ENCODE measurements at places on chromosomes 6 and 20.

GRCh38 chr6:21103626-21104224, 489.8 kb upstream of the SOX4 start:
- no peak for DNase-seq

- no peak for DNase-seq
Observed at GRCh38 chr6:17714177-17714576, 7.5 kb upstream of the NUP153 start.

DNA sequence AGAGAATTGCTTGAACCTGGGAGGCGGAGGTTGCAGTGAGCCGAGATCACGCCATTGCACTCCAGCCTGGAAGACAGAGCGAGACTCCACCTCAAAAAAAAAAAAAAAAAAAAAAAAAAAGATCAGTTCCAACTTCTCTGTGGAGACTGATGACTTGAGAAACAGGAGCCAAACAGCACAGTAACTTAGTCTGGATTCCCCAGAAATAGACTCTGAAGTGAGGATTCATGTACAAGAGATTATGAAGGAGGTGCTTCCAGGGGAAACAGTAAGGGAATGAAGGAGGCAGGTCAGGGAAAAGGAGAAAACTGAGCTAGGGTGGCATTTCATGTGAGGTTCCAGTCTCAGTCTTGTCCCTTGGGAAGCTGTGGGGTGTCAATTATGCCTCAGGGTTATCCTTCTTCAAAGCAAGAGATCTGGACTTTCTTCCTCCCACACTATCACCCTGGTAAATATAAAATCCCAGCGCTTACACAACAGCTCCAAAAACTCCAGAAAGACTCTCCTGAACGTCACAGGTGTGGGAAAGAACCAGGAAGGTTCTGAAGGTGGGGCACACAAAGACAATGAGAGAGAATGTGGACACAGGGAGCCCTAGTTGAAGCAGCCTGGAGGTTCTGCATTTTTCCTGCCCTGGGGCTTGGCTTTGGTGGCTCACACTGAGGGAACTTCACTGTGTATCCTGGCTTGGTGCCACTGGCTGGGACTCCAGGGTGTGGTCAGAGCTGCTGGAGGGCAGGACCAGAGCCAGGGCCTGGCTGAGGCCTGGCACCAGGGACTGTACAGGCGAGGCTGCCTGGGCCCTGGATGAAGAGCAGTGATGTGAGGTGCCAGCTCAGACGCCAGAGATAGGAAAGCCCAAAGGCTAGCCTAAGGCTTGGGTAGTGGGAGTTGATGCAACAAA, 46.8 kb downstream of the PCNA start:
- no peak for DNase-seq

DNA sequence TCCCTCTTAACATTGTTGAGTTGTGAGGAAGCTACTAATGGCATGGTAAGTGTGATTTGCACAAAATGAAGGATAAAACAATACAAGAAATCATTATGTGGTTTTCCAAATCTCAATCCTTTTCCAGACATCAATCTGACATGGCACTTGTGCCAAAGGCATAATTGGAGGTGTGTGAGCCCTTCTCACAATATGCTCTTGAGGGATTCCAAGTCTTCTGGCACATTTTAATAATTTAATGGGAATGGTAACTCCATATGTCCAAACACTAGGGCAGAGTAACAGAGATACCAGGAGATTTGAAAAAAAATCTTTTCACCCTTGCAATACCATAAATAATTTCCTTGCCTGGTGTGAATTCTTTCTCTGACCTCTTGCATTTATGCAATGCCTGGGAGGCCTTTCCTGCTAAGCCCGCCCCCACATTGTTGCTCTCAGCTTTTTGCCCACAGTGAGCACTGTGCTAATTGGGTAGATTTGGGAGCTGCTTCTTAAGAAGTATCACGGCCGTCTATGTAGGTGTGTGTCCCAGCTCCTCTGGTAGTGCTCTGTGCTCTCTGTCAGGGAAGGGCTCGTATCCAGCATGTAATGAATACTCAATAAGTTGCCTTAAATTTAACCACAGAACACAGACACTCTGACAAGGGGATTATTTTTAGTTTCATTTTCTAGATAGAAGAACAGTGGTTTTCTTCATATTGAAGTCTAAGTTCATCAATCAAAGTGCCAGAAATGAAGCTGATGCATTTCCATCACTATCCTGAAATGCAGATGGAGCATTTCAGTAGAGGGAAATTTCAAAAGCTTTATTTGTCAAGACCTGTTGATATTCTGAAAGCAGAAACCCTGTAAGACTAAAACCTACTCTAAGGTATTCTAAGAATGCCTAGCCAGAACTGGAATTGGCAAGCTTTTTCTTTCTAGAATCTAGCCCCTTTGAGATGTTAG, 54.4 kb upstream of the CEP85L start:
- DNase-seq: no peak

DNA sequence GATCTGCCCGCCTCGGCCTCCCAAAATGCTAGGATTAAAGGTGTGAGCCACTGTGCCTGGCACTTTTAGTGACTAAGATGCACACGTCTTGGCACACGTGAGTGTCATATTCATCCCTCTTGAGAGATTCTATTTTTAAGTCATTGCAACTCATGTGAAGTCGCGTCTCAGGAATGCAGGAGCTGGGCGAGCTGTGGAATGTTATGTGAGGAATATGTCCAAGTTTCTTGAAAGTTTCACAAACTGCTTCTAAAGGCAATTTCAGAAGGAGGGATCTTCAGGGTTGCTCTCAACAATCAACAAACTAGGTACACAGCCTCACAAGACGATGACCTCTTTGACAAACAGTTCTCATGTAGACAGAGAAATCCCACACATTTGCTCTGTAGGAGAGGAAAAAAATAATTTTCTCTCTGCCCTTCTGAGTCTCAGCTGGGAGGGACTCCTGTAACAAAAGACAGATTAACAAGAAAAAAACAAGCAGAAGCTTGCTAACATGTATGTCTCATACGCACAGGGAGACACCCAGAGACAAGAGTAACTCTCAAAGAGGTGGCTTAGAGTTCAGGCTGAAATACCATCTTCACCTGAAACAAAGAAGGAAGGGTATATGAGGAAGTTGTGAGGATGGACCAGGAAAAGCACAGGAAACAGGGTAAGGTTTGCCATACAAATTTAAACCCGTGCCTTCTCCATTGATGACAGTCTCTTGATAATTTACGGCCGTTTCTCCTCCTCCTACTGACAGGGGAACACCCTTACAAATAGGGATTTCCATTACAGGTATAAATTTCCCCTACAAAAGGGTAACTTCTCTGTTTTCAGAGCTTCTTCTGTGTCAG, 45.3 kb upstream of the FAM50B start:
- no peak for DNase-seq

GRCh38 chr6:169868458-169868857, 117.0 kb downstream of the ERMARD start:
- DNase-seq: no peak

All from esophagus squamous epithelium (tissue), 5 donors.